ENCODE measurements at places on chromosomes 6 and 20.
A peak's percentile ranks its signal among the peaks of the same experiment; 100 is the strongest.

GRCh38 chr6:33967966-33968724 is 164.3 kb upstream of the MLN start:
- no peak for DNase-seq

DNA sequence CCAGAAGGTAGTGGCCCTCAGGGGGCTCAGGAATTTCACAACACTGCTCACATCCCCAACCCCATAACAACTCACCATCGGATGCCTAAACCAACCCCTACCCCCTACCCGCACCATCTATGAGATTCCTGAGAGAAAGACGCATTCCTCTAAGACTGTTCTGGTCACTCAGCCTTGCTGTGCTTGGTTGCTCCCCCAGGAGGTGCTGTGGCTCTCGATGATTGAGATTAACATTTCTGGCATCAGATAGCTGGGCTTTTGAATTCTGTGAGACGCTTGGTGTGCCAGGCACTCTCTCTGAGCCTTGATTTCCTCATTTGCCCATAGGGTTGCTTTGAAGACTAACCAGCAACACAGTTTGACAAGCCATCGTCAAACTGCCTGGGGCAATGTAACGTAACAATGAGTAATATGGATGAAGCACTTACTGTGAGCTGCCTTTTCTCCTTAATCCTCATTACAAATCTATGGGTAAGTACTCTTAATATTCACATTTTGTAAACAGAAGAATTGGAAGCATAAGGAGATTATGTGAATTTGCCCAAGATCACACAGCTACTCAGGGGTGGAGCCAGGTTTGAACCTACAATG is 978 bp downstream of the WFDC6 start:
- DNase-seq, result no peak

- no peak for DNase-seq
These were observed 45.9 kb downstream of the CCDC170 start for GRCh38 chr6:151539506-151540268.

DNA sequence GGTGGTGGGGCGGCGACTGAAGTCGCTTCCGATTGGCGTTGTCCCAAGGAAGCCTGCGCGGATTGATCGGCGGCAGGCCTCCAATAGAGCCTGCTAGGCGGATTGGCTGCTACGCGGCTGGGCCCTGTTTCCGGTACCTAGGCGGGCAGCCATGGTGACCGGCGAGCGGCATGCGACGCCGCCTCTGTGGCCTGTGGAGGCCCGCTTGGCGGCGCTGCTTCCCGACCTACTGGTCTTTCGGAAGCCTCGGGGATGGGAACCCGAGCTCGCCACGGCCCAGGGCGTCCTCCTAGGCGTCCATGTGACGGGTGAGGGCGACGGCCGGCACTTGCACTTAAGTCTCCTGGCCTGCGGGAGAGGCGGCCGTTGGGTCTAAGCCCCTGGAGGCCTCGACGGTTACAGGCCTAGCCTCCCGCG is 28.1 kb downstream of the NFYA start:
- no peak for DNase-seq

GRCh38 chr6:31901415-31901952 is 402 bp downstream of the ZBTB12 start:
- no peak for DNase-seq

- no peak for DNase-seq
These were observed 117.8 kb downstream of the RTN4IP1 start for GRCh38 chr6:106511288-106512047.

GRCh38 chr6:6851059-6851948 is 256.5 kb upstream of the RREB1 start:
- DNase-seq, result peak; percentile 92

DNA sequence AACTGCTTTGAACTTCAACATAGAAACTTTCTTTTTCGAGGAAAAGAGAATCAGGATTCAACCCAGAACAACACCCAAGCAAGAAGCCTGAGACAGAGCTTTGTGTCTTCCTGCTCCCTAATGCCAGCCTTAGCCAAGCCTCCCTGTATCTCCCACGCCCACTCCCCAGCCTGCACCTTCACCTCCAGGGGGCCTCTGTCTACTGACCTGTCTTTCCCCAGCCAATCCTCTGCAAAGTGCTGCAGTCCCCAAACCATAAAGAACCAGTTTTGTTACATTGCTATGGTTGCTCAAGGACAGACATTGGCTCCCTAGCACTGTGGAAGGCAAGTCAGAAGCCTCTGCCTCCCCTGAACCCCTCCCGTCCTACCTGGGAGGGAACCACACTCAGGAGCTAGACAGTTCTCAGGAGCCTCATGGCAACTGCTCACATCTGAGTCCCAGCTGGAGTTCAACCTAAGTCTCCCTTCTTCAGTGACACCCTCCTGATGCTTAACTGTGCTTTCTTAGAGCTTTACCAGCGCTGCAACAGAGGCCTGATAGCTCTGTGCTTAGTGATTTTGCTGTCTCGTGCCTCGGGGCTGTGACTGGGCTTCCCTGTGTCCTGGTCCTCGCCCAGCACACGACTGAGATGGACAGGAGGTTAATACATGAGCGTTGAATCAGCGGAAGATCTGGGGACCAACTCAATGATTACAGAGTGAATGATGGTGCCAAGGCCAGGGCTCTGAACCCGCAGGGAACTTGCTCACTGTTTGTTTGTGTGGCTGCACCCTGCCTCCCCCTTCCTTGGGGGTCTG is 101.5 kb upstream of the DUSP22 start:
- no peak for DNase-seq

DNA sequence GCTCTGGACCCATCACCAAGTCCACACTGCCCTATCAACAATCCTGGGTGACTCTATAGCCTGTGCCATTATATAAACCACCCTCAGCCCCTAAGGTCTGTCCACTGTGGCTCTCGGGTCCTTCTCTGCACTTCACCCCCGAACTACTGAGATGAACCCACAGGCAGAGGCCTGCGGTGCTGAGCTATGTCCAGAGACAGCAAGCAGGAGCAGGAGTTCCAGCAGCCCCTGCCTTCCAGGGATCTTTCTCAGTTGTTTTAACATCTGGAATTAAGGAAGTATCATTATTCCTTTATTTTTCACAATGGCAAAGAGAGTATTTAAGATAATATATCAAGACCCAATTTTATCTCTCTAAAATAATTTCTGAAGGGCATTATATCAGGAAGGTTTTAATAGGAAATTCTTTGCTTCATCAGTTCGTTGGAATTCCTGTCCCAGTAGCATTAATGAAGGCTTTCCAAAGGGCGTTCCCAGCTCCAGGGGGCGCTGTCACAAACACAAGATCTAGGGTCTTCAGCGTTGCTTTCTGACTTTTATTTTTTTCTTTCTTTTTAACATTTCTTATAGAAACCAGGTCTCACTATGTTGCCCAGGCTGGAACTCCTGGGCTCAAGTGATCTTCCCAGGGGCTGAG is 27.3 kb downstream of the RRBP1 start:
- DNase-seq, result no peak

GRCh38 chr6:166275714-166276166 is 32.5 kb downstream of the PRR18 start:
- DNase-seq, result peak; percentile 19

GRCh38 chr6:167200806-167201205 is 43.0 kb upstream of the GPR31 start:
- DNase-seq, result no peak

DNA sequence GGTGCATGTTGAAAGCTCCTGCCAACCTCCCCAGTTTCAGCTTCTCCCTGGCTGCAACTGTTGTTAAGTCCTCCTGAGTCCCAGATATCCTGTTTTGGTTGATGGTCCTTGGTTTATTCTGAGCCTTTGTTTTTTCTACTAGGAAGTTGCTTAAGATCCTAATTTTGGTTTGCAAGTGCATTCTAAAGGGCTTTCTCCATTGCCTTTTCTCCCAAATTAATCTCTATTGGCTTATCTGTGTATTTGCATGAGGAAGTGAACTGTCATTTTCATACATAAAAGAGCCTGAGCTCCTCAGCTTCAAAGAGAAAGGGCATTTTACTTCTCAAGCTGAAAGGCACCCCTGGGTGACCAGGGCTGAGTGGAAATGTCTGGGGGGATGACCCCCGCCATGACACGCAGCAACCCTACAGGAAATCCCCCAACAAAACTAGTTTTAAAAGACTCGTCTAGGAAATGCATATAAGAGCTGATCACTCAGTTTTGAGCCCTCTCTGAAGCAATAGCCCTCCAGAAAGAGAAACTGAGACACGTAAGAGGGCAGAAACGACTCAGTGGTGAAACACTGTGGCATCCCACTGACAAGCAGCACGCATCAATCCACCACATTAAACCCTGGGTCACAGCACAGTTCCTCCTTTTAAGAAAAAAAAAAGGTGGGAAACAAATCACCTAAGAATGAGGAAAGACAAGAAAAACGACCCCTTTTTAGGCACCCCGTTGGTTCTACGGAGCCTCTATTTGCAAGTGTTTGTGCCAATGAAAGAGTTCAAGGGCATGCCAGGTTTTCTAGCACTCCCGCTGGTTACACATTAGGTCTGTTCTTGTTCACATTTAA is 140.9 kb downstream of the THBS2 start:
- DNase-seq, result no peak

GRCh38 chr6:150857062-150857944 is 8.2 kb upstream of the MTHFD1L start:
- peak; percentile 98 for DNase-seq

GRCh38 chr20:32116079-32116521 is 6.6 kb downstream of the TM9SF4 start:
- no peak for DNase-seq

GRCh38 chr20:22684763-22685443 is 100.5 kb upstream of the FOXA2 start:
- DNase-seq, result no peak

DNA sequence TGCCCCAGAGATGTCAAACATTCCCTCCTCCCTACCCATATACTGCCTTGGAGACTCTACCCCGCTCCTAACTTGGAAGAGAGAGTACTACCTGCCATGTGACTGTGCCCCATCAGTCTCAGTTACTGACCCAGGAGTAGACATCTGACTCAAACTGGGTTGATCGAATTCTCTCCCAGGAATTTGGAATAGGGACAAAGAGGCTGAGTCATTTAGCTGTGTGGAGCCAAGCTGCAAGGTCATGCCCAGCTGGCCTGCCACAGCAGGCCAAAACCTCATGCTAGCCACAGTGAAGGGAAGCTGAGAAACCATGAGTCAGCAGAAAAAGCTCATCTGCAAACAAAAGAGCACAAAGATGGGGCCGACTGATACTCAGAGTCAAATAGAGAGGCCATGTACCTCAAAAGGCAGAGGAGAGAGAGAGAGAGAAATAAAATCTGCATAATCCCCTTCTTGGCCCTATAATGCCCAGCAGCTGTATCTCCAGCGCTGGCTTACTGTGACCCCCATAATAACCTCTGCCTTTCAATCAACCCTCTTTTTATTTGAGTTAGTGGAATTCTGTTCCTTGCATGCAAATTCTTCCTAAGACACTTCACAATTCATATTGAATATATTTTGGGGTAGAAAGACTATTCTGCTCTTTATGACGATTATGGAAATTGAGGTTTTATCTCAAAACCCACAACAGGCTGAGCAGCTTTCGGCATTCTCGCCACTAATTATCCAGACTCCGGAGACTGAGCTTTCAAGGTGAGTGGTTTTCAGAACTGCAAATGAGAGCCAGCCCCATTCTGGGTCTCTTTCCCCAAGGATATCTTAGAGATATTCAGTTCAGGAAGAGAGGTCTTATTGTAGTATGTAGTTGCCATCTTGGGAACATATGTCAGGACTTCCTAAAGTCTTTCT is 21.4 kb upstream of the AKIRIN2 start:
- peak; percentile 95 for DNase-seq

DNA sequence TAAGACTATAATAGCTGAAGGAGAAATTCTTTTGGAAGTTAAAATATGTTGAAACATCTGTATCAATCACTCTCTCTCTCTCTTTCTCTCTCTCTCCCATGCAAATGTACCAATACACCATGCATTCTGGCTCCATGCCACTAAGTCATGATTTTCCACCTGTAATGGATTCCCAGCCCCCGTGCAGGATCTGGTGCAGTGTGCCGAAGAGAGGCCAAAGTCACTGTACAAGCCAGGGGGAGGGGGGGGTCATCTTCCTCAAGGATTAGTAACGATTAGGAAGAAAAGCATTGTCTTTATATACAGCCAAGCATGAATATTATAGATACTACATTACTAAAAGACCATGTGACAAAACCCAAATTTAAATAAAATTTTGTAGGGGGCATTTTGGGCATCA is 725.1 kb downstream of the KIF16B start:
- DNase-seq, result no peak

- no peak for DNase-seq
These were observed 6.8 kb downstream of the NCR2 start for GRCh38 chr6:41342241-41342640.

GRCh38 chr6:48505621-48506020 is 394.6 kb upstream of the PTCHD4 start:
- DNase-seq, result no peak

- DNase-seq, result no peak
These were observed 224.7 kb downstream of the PTPRK start for GRCh38 chr6:128295670-128296069.

GRCh38 chr6:155223646-155224451 is 40.0 kb upstream of the CLDN20 start:
- peak; percentile 62 for DNase-seq

DNA sequence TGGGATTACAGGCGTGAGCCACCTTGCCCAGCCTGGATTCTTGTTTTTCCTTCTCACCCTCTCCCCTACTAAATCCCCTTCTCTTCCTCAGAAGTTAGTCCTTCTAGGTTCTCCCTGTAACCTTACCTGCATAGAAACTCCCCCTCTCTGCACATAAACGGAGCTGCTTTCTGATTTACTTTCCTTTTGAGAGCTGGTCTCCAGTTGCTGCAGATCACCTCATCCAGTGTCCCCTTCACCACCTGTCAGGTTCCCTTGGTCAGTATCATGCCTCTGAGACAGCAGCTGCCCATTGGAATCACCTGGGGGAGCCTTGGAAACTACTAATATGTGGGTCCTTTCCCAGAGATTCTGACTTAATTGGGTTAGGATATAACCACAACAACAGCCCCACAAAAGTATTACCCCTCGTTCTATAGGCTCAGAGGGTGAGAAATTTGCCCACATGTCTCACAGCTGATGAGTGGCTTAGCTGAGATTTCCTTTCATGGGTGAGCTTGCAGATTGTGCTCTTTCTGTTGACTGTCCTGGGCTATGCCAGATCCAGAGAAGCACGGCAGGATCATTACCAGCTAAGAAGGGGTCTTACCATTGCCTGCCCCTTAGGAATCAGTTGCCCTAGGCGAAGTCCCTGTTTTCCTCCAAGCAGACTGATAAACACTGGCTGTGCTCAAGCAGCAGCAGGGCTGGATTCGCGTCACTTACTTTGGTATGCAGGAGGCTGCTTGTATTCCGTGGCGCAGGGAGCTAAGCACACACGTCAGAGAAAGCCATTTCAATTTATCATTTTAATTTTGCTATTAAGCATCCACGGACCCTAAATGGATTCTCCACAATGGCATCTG is 51.3 kb downstream of the AKAP12 start:
- DNase-seq, result peak; percentile 53

- no peak for DNase-seq
These were observed 122.1 kb downstream of the LRRC1 start for GRCh38 chr6:53916804-53917463.

- no peak for DNase-seq
These were observed 395.7 kb downstream of the ZFAND3 start for GRCh38 chr6:38215225-38215624.
